ENCODE measurements at places on chromosomes 6 and 20.

DNA sequence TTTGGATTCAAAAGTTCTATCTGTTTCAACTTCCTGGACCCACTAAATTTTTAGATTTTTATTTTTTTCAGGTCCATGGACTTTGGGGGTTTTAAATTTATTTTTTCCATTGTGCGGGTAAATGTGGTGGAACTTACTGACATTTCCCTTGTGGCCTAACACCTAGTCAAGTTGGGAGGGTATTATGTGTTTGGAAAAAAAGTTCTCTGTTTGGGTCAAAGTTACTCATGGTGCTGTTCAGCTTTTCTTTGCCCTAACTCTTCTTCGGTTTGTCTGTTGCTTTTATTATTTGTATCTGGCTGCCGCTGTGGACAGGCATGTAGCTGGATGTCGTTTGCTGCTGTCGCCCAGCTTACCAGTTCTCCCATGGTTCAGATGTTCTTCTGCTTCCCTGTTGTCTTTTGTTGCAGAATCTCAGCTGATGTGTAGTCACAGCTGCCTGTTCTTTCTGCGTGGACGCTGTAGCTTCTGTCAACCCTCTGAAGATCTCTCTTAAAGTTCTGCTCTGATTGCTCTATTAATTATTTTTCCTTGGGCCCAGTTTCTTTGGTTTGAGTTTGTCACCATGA, 7.9 kb downstream of the IGF2R start:
- DNase-seq: no peak

DNA sequence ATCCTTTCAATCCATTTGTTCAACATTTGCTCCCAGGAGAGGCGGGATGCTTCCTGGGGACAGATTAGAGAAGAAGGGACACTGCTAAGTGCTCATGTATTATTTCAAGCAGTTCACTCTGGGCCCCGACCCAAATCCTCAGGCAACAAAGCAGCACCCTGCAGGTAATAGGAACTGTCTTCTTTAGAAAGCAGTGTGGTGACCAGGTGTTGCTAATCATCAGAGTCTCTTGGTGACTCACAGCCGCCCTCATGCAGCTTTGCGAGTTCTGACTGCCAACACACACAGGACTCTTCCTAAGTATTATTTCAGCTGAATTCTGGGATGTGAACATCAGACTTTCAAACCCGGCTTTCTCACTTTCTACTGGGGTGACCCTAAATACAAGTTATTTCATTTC, 356.4 kb downstream of the PRKN start:
- DNase-seq: no peak

DNA sequence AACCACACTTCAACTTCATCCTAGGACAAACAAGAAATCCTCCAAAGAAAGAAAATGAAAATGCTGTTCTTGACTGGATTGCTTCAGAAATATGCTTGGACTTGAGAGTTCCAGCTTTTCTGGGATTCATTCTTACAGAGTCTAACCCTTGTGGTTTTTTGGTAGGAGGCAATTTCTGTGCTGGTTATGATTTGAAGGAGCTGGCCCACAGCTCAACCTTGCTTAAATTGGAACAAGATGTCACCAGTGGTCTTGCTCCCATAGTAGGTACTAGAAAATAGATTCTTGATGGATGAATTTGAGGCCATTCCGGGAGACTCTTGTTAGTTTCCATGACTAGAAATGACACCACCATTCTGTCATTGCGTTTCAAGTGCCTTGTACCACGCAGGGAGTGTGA, 54.3 kb upstream of the BMP6 start:
- peak; percentile 15 for DNase-seq

- no peak for DNase-seq
Observed at GRCh38 chr6:95865857-95866256, 149.9 kb upstream of the FUT9 start.

GRCh38 chr20:20393207-20394120, 25.6 kb downstream of the INSM1 start:
- peak; percentile 75 for DNase-seq

DNA sequence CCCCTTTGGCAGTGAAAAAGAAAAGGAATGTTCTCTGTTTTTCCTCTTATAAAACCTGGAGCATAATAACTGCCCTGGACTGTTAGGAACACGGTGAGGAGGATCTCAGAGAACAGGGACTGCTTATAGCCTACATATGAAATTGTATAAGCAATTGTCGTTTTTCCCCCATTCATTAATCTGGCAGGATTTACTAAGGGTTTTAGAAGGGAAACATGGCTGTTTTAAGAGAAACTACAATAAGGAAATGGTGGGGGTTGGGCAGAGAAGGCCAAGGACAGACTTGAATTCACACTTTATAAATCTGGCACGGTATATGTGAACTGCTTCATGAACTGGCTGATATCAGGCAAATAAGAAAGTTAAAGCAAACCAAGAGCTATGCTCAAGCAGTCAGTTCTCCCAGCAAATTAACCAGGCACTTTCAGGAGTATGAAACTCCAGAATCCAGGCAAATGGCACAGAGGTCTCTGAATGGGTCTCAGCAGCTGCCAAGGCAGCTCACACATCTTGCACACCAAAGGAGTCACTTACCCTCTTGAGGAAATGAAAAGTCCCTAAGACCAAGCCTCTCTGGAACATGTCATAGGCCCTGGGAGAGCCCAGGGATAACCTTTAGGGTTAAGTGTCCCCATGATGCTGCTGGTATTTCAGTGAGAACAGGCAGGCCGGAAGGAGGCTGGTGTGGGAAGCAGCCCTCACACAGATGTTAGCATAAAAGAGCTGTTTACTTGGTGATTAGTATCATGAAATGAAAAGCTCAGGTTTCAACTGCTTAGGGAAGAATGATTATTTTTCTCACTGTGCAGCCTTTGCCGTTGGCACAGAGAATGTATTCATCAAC, 260.5 kb upstream of the MARCKS start:
- DNase-seq: peak; percentile 72

GRCh38 chr20:10671221-10671918, 2.4 kb downstream of the JAG1 start:
- DNase-seq: peak; percentile 93

- no peak for DNase-seq
Observed at GRCh38 chr20:23103284-23104018, 17.3 kb upstream of the CD93 start.

GRCh38 chr6:51996296-51996947, 91.0 kb downstream of the PKHD1 start:
- DNase-seq: no peak

- no peak for DNase-seq
Observed at GRCh38 chr6:79733388-79733787, 102.3 kb downstream of the SH3BGRL2 start.

GRCh38 chr6:106628658-106629102, 618 bp downstream of the RTN4IP1 start:
- no peak for DNase-seq

DNA sequence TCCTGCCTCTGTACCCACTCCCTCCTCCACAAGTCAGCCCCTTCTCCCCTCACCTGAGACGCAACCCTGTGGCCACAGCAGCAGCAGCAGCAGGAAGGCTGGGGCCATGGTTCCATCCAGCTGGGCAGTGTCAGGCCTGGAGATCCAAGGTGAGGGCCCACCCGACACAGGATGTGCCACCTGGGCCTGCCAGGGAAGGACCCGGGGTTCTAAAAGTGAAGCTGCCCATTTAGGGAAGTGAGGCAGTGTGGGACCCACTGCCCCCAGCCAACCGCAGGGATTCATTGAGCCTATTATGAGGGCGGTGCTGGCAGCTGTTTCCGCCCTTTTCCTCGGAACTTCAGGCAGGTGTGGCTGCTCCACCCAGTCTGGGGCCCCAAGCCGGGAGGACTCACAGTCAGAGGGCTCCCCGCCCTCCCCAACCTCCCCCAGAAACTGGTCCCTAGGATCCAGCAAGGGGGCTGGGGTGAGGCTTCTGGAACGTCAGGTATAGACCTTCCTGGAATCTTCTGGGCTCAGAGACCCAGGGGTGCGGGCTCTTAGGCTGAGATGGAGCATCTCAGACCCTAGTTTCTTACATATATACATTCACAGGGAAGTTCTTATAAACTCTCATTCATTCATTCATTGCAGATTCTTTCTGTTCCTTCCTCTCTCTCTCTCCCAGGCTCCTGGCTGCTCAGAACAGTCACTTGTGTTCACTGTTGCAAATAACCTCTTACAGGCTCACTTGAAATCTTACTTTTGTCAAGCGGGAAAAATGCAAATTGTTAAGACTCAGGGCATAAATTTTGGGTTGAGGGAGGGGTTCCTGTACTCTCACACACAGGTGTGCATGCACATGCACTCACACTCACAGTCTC, at the start of gene TREML2:
TREML2 (minus strand) TSS at position 249 of the 863 bp plus-strand sequence; CDS start at position 108, 141 bp downstream.
- DNase-seq: no peak

DNA sequence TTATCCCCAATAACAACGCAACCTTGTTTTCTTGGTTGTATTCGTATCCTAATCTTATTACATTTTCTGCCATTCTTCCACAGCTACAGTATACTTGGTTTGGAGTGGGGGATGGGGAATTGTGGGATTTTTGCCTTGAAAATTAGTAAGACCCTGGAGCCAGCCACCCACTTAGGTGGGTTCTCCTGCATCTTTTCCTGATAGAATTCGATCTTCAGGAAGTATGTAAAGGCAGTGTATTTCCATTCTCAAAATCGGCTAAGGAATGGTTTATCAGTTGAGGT, 1.1 kb downstream of the ITCH start:
- DNase-seq: no peak

- DNase-seq: no peak
Observed at GRCh38 chr6:169804427-169804826, 53.0 kb downstream of the ERMARD start.

GRCh38 chr6:149202100-149202499, 115.4 kb upstream of the TAB2 start:
- no peak for DNase-seq

DNA sequence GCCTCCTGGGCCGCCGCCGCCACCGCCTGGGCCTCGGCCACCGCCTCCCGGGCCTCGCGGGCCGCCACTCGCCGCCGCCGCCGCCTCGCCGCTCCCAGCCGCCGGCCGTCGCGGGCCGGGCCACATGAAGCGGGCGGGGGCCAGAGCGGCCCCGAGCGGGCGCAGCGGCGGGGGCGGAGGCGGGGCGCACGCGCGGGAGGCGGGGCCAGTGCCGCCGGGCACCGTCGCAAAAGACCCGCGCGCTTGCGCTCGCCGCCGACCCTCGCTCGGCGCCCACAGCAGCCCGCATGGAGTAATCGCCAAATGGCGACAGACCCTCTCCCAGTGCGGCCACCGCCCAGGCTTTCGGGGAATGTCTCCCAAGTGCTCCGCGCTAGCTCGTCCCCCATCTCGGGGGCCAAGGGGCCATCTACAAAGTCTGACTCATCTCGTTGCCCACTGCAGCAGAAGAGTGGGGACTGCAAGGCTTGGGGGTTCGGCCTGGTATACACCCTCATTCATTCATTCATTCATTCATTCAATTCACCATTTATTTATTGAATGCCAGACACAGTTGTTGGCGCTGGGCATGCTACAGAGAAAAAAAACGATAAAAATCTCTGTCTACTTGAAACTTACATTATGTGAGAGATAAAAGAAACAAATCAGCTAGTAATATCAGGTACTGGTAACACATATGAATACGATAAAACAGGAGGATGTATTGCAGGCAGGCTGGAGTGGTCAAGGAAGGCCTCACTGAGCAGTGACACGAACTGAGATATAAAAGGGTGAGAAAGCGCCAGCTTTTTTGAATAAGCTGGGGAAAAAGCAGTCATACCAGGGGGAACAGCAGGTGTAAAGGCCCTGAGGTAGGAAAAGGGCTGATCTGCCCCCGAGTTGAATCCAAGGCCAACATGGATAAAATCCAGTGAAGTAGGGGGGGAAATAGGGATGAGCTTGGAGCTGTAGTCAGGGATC, at the start of gene B4GALT5:
B4GALT5 (minus strand) TSS at position 126 of the 960 bp plus-strand sequence. CDS start 188 bp downstream, outside the sequence.
- DNase-seq: peak; percentile 95

DNA sequence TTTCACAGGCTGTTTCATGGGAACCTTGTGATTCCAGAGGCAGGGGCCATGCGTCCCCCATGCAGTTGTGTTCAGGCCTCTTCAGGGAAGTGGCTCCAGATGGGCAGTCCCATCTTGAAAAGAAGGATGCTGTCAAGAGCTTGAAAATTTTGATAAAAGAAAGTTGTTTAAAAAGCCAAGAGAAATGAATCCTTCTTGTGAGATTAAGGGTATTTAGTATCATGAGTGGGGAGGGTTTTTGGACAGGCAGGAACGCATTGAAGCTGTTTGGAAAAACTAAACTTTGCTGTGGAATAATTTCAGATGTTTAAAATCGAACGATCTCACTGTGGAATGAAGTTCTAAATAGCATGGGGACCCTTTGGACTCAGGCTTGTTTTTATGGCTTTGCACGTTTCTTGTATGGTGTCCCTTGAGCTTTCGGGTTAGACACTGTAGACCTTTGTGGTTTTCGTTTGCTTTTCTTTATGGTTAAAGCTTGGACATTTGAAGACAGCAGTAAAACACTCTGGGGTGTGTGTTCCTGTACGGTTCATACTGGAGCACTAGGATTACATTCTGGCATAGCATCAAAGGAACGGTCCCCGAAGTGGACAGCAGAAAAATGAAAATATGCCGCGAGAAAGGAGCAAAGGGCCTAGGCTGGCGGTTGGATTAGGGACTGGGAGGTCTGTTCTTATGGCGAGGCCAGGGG, 18.2 kb downstream of the KIF25 start:
- peak; percentile 64 for DNase-seq

DNA sequence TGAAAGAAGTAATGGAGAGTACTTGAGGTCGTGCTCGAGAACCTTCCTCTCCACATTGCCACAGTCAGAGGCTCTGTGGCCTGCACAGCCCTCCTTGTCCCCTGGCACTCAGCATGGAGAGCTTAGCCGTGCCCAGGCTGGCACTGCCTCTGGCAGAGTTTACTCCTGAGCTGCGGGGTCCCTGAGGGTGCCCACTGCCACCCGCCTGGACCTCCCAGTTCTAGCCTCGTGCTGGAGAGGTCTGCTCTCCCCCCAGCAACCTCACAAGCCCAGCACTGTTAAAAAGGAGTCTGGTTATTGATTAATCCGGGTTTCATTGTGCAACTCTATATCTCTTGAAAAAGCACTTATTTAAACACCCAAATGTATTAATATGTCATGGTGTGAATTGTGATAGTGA, 226.8 kb downstream of the TMEM242 start:
- DNase-seq: no peak

DNA sequence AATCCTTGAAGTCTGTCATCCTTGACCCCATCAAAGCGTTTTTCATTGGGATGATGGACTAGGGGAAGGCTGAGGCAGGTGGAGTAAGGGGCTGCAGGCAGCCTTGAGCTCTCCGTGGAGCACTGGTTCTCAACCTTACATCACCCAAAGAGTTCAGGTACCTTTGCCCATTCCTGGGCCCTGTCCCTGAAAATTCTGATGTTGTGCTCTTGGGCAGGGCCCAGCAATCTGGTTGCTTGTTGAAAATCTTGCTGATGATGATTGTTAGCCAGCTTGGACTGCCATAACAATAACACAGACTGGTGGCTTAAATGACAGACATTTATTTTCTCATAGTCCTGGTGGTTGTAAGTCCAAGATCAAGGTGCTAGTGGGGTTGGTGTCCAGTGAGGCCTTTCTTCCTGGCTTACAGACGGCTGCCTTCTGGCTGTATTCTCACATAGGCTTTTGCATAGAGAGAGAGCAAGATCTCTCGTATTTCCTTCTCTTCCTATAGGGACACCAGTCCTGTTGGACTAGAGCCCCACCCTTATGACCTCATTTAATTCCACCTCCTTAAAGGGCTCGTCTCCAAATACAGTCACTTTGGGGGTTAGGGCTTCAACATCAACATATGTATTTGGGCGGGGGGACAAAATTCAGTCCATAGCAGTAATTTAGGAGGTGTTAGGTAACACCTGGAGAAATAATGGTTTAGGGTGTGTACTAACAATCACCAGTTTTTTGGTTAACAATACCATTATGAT, 104.9 kb downstream of the PLEKHG1 start:
- no peak for DNase-seq
